ENCODE measurements at places on chromosomes 4 and X. TPM values are rescaled to one million over a fixed set of nuclear protein-coding genes. Genes with fewer than 3 reads are reported as not detected.

GRCh38 chr4:6192245-6192644 is 8.1 kb downstream of the JAKMIP1 start:
- no peaks in the 10 kb centered on the region for H3K4me1 ChIP-seq
- no peaks in the 10 kb centered on the region for H3K36me3 ChIP-seq
- H3K4me3 ChIP-seq, result no peak overlapping the region
- H3K27ac ChIP-seq, result no peak overlapping the region

FAT4 gene
- 6.7 TPM for total RNA-seq

GRCh38 chr4:77352192-77352591 is 195.2 kb downstream of the CCNG2 start:
- H3K4me1 ChIP-seq, result no peaks in the 10 kb centered on the region
- H3K4me3 ChIP-seq, result no peak overlapping the region
- H3K27me3 ChIP-seq, result no peaks in the 10 kb centered on the region
- no peak overlapping the region for H3K27ac ChIP-seq
- no peak for DNase-seq
- no peaks in the 10 kb centered on the region for H3K36me3 ChIP-seq

DNA sequence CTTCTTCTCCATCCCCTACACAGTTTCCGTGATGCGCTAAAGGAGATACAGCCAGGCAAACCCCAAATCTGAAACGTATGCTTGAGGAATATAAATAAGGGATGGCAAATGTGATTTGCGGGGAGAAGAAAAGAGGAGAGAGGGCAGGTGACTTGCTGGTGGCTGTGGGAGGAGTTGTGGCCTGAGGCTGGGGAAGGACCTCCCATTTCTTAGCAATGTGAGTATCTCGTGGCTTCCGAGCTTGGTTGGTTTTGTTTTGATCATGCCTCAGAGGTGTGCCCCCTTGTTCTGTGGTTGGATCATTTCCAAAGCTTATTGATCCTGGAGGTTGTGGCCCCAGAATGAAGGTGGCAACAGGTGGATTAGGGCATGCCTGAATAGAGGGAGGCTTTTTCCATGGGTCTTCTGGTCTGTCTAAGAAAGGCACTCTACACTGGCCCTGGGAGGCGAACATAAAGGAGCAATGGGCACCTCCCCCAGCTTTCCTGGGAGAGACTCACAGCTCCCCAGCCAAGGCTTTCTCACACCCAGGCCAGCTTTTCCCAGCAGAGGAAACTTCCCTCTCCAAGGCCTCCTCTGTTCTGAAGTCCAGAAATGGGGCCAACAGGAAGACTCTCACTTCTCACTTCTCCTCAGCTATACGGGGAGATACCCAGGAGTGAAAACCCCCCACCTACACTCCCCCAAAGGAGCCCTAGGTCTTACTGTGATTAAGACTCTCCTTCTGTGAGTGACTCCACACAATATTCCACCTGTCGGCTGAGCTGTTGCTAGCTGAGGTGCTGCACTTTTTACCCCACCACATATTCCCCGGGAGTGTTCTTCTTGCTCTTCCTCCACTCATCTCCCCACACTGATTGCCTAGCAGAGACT is 40.0 kb downstream of the C4orf51 start:
- H3K4me3 ChIP-seq, result no peak overlapping the region
- no peaks in the 10 kb centered on the region for H3K27me3 ChIP-seq
- no peak for DNase-seq
- no peaks in the 10 kb centered on the region for H3K36me3 ChIP-seq

NAT8L gene
- 0.52 TPM for total RNA-seq

Measured in left ventricle myocardium inferior (tissue), 1 donor.